Right atrium auricular region (tissue), 2 donors: ENCODE measurements at places on chromosomes 6 and 20.

DNA sequence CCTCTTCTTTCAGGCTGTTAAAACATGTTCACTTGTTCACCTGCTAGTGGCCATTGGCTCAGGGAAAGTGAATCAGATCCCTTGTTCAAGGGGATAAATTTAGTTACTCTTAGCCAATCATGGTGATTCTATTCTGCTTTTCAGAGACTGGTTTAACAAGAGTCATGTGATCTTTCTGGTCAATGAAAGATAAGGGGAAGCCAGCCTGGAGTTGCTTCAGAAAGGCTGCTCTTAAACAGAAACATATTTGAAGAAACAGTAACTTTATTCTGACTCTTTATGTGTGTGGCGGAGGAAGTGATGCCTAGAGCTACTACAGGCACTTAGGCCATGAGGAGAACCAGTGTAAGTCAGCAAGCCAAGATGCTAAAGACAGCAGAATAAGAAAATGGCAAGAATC is 28.1 kb upstream of the AHI1 start:
- DNase-seq: no peak

GRCh38 chr6:44452725-44453124 is 65.2 kb downstream of the CDC5L start:
- DNase-seq: no peak

DNA sequence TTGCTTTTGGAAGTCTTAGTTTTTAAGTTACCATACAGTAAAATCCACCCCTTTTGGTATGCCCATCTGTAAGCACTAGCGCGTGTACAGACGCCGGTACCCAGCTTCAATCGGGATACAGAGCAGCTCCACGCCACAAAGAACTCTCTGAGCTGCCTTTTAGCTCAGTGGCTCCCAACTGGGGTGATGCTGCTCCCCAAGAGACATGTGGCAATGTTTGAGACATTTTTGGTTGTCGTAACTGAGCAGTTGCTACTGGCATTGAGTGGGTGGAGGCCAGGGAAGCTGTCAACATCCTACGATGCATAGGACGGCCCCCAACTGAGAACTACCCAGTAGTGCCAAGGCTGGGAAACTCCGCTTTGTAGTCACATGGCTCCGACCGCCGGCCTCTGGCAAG is 73.3 kb downstream of the BMP7 start:
- no peak for DNase-seq

GRCh38 chr6:20791074-20791473 is 256.8 kb downstream of the CDKAL1 start:
- no peak for DNase-seq

DNA sequence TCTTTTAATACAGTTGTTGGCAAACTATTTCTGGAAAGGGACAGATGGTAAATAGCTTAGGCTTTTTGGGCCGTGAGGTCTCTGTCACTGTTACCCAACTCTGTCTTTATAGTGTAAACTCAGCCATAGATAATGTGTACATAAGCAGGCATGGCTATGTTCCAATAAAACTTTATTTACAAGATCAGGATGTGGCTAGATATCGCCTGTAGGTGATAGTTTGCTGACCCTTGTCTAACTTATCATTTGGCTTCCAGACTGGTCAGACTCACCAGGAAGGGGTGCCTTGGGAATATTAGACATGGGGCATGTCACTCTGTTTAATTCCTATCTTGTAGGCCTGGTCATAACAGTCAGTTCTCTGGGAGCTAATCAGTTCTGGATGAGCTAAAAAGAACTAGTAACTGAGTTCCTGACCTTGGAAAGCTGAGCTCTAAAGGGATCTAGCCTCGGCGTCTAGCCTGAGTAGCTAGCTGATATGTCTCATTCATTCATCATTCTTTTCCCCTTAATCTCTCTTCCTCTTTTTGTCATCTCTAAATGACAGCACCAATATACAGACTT is 163.6 kb downstream of the SLC16A10 start:
- DNase-seq: no peak

GRCh38 chr6:105893741-105894140 is 192.4 kb upstream of the PRDM1 start:
- no peak for DNase-seq

DNA sequence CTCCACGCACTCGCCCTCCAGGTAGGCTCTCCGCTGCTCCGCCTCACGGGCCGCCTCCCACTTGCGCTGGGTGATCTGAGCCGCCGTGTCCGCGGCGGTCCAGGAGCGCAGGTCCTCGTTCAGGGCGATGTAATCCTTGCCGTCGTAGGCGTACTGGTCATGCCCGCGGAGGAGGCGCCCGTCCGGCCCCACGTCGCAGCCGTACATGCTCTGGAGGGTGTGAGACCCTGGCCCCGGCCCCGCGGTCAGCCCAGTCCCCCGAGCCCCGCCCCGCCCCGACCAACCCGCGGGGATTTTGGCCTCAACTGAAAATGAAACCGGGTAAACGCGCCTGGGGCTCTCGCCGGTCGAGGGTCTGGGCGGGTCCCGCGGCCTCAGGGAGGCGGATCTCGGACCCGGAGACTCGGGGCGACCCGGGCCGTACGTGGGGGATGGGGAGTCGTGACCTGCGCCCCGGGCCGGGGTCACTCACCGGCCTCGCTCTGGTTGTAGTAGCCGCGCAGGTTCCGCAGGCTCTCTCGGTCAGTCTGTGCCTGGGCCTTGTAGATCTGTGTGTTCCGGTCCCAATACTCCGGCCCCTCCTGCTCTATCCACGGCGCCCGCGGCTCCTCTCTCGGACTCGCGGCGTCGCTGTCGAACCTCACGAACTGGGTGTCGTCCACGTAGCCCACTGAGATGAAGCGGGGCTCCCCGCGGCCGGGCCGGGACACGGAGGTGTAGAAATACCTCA is 598 bp downstream of the HLA-B start:
- no peak for DNase-seq
